ENCODE measurements at places on chromosomes 4 and X.

GRCh38 chr4:26212528-26212927 lies 108.3 kb upstream of the RBPJ start:
- no peak for DNase-seq

DNA sequence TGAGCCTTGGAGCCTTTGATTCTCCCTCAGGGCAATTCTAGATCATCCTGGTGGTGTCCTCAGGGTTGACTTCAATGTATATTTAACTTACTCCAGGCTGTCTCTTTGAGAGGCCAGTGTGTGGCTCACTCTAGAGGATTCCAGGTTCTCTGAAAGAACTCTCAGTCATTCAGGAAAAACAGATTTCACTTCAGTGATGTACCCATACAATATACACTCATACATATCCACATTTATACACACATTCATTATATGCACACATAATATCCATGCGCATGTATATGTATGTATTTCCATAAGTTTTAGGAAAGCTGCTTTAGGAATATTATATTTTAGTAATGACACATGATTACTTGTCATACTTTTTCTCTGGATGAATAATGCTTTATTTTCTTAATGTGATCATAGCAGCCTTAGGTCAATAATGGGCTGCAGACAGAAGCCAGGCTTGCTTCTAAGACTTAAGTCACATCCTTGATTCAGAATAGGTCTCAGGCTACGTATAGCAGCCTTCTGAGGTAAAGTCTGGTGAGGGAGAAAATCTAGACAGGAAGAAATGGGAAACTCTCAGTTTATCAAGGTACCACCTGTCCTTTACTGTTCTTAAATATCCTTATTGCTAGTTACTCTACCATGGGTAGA lies 397.0 kb downstream of the GPAT3 start:
- no peak for DNase-seq

DNA sequence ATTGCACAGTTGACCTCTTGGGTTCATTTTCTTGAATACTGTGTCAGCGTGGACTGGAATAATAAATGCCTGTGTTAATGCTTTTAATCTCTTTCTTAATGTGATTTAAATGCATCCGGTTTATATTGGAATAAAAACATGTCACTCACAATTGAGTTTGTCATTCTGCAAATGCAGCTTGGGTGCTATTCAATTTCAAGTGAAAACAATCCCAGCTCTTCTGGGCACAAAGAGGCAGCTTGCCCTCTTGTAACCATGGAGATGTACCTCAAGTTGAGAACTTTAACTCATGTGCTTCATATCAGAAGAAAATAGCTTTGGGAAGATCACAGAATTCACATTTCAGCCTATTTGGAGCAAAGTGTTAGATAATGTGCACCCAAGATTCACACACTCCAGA lies 355.7 kb upstream of the GNPDA2 start:
- peak; percentile 24 for DNase-seq

- no peak for DNase-seq
Measured at GRCh38 chr4:9979101-9979701, 42.1 kb downstream of the SLC2A9 start.

DNA sequence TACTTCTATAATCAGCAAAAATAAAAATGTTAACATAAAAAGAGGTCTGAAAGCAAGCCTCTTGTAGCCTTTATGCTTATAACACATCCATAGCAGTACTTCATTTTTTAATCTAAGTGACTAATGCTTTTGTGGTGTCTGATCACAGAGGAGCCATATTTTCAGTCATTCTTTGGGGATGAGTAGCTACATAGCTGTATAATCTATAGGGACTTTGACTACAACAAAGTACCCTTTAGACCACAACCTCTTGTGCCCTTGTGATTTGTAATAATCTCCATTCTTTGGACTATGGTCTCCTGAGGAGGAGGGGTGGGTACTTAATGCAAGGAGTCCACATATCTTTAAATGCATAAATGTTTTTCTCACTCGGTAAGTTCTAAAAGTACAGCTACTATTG lies 9.6 kb downstream of the DRP2 start:
- no peak for DNase-seq

DNA sequence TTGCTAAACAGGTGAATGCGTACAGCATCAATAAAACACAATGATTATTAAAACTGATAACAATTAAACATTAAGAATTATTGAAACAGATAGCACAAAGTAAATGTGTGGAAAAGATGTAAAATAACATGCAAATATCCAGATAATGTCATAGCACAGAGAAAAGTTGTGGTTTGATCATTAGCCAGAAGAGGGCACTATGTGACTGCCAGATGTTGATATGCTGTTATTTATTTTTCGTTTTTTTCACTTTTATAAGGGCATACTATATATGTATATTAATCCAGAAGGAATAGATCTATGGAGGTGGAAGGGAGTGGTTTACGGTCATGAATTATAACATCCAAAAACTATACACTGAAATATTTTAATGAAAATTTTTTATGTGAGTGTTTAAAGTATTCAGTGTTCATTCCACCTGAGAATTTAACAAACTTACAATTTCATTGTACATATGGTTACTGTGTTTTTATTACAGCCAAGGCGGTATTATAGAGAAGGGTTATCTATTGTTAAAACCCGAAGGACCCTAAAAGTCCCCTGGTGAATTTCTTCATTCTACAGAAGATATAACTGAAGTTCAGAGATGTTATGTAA lies 211.9 kb upstream of the UGT8 start:
- DNase-seq, result peak; percentile 31

DNA sequence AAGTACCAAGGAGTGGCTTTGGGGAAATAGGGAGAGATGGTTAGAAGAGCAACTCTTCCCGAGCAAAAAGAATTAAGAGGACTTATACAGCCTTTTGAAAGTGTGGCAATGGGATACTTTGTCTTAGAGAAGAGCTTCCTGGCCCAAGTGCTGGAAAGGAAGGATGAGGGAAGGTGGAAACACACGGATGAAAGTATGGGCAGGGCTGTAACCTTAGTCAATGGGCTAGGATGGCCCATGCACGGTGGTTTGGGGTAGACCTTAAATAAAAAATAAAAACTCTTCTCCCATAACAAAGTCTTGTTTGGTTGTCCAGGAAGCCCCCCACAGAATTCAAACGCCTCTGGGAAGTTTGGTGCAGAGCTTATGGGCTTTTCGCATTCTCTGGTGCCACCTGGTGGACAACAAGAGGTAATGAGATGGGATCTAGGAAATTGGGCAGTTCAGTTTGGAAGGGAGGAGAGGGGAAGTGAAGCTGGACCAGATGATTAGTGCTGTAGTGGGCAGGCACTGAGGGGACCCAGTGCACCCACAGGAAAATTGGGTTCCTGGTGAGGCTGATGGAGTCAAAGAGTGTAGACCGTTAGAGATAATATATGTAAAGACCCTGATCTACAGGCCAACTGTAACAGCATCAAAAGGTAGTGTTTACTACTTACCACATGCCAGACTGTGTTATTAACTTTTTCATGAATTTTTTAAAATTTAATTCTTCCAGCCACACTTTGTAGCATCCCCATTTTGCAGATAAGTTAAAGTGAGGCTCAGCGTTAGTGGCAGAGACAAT lies 13.8 kb upstream of the ENOX2 start:
- DNase-seq, result peak; percentile 40

GRCh38 chrX:119402588-119402987 lies 3.5 kb downstream of the SLC25A43 start:
- no peak for DNase-seq

DNA sequence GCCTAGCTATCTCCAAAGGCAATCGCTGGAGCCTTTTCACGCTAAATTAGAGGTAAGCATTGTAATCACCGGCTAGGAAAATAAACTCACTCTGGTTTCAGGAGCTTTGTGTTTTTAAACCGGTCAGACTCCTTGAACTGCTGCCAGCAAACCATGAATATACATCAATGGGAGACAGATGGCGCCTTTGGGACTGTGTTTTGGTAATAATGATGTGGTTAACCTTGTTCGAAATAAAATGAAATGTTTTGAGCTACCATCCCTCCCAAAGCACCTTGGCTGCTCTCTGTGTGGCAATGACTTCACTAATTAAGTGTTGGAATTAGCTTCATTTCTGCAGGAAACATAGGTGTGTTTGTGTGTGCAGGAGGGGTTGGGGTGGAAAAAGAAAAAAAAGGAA lies 65.3 kb downstream of the CLNK start:
- peak; percentile 91 for DNase-seq

DNA sequence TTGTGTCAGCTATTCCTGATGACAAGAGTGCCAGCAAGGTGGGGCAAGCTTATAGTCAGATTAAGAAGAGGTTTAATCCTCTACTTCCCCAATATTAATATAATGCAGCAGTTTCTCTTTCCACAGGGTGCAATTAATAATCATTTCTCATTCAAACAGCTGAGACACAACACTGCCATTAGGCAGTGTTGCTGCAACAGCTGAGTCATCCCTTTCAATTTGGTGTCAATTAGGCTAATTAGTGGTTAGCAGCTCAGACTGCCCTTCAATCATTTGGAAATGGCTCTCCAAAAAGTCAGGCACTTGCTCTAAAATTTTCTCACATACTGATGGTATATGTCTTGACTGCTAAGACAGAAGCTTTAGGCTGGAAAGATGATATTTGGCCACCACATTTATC lies 265.7 kb upstream of the FAM241A start:
- no peak for DNase-seq

DNA sequence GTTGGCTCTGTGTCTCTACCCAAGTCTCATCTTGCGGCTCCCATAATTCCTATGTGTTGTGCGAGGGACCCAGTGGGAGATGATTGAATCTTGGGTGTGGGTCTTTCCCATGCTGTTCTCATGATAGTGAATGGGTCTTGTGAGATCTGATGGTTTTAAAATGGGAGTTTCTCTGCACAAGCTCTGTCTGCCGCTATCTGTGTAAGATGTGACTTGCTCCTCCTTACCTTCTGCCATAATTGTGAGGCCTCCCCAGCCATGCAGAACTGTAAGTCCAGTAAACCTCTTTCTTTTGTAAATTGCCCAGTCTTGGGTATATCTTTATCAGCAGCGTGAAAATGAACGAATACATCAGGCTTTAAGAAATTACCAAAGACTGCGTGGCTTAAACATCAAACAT lies 31.2 kb downstream of the STIM2 start:
- no peak for DNase-seq

DNA sequence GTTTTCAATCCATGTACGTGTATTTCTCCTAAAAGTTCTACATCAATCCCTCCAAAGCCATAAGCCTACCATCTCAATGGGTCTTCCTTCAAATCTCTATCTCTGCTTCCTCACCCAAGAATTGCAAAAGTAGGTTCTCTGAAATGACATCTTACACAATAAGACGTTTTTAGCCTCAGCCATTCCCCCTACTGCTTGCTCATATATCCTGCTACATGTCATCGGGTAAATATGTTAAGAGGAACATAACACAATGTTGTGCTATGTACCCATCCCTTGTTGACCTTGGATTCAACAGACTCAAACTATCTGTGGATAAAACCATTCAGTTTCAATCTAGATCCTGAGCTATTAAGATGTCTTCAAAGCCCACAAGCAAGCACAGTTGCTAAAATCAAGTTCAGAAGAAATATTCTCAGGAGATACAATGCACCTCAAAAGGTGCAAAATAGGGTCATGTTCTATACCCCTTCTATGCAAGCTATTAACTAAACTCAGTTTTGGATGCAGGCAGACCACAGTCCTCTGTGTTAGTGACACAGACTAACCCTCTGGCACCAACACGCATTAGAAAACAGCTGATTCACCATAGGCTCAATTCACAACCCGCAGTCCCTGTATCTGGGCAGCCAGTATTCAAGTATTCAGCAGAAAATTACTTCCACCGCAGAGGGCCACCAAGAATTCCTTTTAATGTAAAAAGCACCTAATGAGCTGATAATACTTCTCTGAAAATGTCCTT lies 56.8 kb downstream of the CD99L2 start:
- no peak for DNase-seq

DNA sequence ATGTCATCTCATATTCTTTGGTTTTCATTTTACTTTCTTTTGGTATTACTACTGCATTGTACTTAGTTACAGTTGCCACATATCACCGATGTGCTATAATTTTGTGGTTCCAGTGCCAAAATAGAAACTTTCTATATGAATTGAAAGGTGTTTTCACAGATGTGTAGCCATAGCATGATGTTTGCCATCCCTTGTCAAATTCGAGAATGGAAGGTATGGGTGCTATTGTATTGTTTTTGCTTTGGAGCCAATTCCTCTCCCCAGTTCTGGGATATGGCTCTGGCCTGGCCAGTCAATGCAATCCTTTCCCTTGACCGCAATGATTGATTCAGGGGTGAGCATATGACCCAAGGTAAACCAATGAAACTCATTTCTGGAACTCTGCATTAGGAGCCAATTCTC lies 86.2 kb upstream of the RPS6KA3 start:
- no peak for DNase-seq

GRCh38 chr4:151940291-151940690 lies 179.5 kb upstream of the GATB start:
- DNase-seq, result peak; percentile 38

- DNase-seq, result no peak
Measured at GRCh38 chrX:108323751-108324150, 114.5 kb downstream of the COL4A6 start.

- DNase-seq, result no peak
Measured at GRCh38 chr4:141036786-141037185, 96.5 kb downstream of the RNF150 start.

GRCh38 chrX:18895189-18895951 lies 88.5 kb downstream of the PHKA2 start:
- DNase-seq, result peak; percentile 41

GRCh38 chrX:109720947-109721346 lies 12.1 kb downstream of the ACSL4 start:
- no peak for DNase-seq

DNA sequence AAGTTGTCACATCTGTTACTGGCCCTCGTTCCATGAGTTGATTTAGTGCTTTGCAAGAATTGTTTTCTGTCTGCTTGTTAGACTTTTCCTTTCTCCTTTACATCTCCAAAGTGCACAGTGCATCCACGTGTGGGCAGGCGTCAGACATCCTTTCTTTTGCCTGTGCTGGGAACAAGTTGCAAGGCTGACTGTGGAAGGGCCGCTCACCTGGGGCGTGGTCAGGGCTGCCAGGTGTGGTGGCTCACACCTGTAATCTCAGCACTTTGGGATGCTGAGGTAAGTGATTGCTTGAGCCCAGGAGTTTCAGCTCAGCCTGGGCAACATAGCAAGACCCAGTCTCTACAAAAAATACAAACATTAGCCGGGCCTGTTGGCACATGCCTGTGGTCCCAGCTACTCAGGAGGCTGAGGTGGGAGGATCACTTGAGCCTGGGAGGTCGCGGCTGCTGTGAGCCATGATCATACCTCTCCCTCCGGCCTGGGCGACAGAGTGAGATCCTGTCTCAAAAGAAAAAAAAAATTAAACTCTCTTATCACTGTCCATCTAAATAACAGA lies 46.2 kb downstream of the RGS12 start:
- DNase-seq, result no peak

All from NCI-H2171 treated with DMSO at 0.1 percent for 48 hours (cell line).